Posterior vena cava (tissue), 2 donors: ENCODE measurements at places on chromosomes 2 and 18.
A peak's percentile ranks its signal among the peaks of the same experiment; 100 is the strongest.

DNA sequence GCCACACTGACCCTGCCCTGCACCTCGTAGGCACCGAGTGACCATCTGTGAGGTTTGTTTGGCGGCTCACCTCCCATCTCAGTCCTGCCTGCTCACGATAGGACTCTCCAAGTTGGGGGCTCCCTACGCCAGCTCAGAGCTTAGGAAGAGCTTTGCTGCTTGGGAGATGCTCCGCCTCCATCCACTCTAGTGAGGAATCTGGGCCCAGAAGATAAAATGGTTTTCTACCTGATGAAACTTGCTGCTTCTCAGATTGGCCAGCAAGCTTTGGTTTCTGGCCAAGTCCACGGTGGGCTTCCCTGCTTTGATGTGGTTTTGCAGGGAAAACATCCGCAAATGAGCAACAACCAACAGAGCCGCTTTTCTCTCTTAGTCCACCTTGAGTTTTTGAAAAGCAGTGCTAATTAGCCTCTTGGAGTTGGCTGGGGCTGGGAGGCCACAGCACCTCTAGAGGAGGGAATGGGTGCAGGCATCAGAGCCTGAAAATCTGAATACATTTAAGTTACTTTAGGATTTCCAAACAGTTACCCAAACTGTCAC, 42.2 kb downstream of the THNSL2 start:
- DNase-seq = peak; percentile 60

- no peak for DNase-seq
These were observed 225.5 kb upstream of the GALNT5 start for GRCh38 chr2:157032017-157032416.

DNA sequence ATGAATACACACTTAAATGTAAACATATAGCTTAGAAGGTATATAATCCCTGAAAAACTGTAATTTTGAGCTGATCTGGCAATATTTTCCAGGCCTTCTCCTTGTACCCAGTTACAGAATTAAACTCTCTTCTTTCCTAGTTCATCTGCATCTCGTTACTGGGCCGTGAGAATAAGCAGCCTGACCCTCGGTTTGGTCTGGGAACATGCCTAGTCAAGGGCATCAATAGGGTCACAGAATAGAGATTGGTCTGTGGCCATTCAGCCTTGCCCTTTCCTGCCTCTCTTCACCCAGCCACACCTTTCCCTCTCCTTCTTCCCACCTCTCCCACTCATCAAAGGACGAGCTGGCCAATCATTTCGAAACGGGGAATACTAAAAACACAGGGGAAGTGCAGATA, 27.3 kb downstream of the SULT1C2 start:
- no peak for DNase-seq

DNA sequence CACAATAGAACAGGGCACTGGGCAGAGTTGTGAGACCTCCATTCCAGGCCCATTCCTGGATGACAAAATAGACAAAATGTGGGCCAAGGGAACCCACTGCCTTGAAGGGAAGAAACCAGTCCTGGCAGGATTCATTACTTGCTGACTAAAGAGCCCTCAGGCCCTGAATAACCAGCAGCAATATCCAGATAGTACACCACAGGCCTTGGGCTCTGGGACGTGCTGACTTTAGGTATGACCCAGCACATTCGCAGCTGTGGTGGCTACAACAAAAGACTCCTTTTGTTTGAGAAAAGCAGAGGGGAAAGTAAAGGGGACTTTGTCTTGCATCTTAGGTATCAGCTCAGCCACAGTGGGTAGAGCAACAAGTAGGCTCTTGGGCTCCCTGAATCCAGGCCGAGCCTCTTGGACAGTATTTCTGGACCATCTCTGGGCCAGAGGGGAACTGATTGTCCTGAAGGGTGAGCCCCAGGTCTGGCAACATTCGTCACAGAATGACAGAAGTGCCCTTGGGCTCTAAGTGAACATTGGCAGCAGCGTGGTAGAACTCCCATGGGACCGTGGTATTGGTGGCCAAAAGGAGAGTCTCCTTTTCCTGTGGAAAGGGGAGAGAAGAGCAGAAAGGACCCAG, 89.9 kb upstream of the CD226 start:
- no peak for DNase-seq

DNA sequence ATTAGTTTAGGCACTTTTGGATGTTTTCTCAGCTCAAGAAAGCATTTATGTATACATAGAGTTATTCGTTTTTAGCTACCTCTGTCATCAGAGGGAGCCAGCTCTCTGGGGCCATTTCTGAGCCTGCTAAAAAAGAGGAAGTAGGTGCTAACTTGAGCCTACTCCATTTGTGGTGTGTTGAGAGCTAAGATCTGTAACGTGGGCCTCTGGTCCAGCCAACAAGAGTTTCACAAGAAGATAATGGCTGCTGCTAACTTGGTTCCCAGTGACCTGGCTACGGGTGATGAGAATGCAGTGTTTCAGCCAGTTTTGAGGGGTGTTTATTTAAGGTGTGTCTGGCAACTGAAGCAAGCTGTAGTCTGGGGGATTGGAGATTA, 182.5 kb downstream of the PRKCE start:
- DNase-seq = no peak

GRCh38 chr18:25842665-25843064, 247.7 kb downstream of the SS18 start:
- no peak for DNase-seq

- DNase-seq = no peak
These were observed 50.2 kb downstream of the CALCRL start for GRCh38 chr2:187397886-187398285.

DNA sequence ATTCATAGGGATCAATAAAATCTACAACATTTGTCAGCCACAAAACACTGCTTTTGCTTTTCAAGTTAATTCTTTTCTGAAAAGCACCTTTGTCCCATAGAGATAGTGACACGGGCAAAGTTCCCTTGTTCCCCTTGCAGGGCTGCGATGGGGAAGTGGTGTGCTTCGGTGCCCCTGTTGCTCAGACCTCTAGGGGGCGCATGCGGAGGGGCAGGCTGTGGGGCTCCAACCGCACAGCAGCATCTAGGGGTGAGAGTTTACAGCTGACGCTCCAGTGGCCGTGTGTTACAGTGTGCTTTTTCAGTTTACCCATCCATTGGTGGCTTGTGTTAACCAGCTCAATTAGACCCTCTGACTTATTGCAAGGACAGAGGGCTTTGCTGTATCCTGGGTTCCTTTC, 1432.2 kb upstream of the ACVR2A start:
- no peak for DNase-seq

DNA sequence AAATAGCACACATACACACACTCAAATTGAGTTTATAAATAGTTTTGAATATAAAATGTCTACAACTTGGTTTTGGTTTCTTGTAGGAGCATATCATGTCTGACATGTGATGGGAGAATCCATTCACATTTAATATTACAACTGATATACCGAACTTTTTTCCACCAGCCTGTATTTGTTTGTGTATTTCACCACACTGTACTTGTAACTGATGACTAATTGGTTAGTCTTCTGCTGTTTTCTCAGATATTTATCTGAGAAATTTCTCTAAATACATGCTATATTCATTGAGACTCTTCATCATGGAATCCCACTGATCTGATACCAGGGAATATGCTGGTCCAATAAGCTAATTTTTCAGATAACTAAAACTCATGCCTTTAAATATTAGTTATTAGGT, 56.3 kb upstream of the UBXN4 start:
- DNase-seq = no peak

- DNase-seq = no peak
These were observed 78.0 kb downstream of the BCL2L11 start for GRCh38 chr2:111198701-111199100.

DNA sequence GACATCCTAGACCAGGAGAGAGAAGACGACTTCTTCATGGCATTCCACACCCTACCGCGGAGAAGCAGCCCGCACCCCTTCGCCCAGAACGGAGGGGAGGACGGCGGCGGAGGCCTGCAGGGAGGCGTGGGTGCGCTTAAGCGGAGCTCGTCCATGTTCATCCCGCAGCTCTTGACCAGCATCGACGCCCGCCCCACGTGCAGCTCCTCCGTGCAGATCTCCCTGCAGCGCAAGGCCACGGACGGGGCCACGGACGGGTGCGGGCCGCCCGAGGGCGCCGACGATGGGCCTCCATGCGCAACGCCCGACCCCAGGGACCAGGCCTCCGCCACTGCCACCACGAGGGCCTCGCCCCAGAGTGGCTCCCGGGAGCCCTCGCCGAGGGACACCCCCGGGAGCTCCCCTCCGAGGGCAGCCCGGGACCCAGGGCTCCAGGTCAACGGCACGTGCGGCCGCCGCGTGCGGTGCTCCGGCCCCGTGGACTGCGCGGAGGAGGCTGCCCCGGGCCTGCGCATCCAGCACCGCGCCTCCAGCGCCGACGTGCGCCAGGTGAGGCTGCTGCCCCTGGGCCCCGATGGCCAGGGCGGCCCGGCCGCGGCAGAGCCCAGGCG, 211.8 kb downstream of the NEDD4L start:
- DNase-seq = no peak

DNA sequence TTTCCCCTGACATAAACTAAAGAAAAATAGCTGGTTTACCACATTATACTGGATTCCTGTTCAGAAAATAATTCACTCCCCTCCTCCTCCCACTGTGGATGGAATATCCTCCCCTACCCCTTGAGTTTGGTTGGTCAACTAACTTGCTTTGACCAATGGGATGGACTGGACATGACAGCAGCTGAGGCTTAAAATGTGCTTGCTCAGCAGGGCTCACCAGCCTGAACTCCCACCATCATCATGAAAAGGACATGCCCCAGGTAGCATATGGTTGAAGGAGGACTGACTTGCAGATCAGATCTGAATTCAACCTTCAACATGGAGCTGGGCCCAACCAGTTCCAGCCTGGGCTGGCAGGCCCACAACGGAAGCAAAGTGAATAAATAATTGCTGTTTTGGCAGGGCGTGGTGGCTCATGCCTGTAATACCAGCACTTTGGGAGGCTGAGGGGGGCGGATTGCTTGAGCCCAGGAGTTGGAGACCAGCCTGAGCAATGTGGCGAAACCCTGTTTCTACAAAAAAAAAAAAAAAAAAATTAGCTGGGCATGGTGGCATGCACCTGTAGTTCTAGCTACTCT, 284.4 kb downstream of the AFF3 start:
- no peak for DNase-seq

DNA sequence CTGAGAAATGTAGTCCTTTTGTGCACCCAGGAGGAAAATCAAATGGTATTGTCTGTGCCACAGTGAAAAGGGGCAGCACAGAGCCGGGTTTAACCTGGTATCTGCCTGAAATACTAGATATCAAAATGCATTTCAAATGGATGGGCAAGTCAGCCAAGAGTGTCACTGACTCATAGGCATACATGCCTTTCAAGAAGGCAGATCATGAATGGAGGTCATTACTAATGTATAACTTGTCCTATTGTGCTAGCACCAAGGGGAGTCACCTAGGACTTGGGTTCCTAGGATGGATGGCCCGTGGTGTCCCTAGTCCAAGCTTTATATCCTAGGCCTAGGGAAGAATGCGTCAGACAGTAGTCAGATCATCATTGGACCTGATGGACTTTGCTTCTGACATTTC, 49.9 kb downstream of the TCF7L1 start:
- no peak for DNase-seq
